ENCODE measurements at places on chromosomes 3 and 15.

- no peak for DNase-seq
Measured at GRCh38 chr3:14391033-14391432, 11.4 kb upstream of the SLC6A6 start.

GRCh38 chr3:53380306-53380705, 33.0 kb upstream of the DCP1A start:
- DNase-seq = no peak

DNA sequence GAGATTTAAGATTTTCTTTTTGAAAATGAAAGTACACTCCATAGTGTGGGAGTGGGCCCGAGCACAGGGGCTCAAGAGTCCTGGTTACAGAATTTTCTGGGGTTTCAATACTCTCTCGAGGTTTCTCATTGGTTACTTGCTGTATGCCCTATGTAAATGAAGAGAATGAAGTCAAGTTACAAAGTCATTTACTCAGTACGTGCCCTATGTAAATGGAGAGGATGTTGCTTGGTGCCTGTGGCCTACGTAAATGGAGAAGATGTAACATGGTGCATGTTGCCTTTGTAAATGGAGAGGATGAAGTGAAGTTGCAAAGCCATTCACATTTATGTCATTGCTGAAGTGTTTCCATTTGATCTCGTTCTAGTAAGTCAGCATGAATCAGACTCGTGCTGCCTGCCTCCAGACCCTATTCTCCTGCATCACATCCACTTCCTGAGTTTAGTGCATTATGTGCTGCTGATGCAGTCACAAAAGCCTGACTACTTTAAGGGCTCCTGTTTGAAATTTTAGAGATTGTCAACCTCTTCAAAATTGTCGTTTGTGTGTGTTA, 302.0 kb downstream of the ZBBX start:
- DNase-seq = no peak

GRCh38 chr3:17258823-17259436, 374.2 kb downstream of the PLCL2 start:
- no peak for DNase-seq

GRCh38 chr3:102761766-102762165, 327.0 kb downstream of the ZPLD1 start:
- no peak for DNase-seq

- no peak for DNase-seq
Measured at GRCh38 chr3:47193871-47194859, 30.3 kb upstream of the SETD2 start.

DNA sequence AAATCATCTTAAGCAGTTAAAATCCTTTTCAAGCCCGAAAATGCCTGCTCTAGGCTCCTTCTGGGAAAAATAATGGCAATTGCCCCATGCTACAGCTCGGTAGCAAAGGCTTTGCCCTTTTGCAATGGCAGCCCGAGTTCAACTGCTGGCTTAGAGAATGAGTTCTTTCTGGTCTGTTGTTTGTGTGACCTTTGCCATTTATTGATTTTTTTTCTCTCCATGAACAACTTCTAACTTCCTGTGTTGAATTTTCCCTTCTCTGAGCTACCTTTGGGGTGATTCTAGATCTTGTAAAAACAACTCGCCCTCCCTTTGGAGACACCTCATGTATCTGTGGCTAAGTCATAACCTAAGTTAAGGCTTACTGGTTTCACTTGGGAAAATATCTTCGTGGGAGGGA, 139.3 kb downstream of the PLCH1 start:
- DNase-seq = no peak

GRCh38 chr15:40974879-40975278, 21.6 kb downstream of the CHAC1 start:
- peak; percentile 47 for DNase-seq

- no peak for DNase-seq
Measured at GRCh38 chr15:74420193-74420905, 13.4 kb downstream of the SEMA7A start.

DNA sequence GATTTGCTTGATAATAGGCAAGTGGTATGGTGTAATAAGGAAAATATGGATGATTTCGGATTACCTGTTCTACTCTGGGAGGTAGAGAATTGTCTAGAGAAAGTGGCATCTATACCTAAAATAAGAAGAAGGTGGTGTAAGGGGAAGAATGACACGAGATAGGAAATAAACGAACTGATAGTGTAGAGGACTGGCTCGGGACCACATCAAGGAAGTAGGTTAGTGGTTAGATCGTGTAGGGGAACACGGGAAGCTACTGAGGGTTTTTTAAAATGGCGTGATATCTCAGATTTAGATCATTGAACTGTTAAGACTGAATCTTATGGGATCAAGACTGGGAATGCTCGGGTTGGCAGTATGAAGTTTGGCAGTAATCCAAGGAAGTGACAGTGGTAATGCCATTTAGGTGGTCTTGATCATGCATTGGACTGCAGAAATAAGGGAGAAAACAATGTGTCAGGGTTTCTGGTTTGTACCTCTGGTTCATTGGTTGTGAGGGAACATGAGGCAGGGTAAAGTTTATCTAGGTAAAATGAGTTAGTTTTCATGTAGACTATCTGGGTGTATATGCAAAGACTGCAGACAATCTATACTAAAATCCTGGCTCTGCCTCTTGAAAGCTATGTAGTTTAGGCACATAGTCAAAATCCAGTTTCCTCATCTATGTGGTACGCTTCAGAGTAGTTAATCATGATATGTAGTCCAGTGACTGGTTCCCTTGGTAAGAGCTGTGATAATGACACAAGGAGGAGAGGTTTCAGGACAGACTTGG, 7.4 kb downstream of the RPL14 start:
- DNase-seq = no peak

DNA sequence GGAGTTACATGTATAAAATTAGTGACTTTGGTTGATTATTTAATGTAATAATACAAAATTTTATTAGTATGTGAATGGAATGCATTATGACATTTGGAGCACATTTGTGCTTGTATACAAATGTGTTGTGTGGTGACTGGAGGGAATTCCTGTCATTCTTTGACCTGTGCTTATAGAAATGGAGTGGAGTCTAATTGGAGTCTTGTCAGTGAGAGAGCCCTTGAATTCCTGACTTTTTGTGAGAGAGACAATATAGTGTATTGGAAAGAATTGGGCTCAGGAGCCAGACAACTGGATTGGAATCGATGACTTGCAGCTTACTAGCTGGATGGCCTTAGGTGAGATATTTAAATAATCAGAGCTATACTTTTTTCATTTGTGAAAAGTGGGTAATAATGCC, 9.4 kb downstream of the TCF12 start:
- no peak for DNase-seq

DNA sequence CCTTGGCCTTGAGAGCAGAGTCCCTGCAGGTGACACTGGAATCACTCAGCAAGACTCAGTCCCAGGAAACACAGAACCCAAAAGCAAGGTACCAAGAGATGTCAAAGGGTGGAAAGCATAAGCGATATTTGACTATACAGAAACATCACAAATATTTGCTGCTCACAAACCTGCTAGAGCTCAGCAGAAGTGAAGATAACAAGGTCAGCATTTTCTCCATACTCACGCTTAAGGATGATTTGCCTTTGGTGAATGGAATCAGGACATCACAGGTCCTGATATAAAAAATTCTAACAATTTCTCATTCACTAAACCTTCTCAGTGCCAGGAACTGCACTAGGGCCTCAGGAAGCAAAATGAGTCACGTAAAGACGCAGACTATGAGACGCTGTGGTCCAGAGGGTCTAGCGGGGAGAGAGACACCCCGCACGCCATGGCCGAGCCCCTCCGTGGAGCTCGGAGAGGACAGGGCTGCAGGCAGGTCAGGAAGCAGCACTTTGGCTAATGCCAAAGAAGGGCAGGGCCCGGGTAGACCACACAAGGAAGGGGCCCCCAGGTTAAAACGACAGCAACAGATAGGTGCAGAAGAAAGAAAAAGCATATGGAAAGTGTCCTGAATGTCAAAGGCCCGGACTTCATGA, 10.7 kb downstream of the PCSK6 start:
- DNase-seq = no peak

GRCh38 chr3:143200001-143200924, 80.7 kb downstream of the CHST2 start:
- DNase-seq = no peak

DNA sequence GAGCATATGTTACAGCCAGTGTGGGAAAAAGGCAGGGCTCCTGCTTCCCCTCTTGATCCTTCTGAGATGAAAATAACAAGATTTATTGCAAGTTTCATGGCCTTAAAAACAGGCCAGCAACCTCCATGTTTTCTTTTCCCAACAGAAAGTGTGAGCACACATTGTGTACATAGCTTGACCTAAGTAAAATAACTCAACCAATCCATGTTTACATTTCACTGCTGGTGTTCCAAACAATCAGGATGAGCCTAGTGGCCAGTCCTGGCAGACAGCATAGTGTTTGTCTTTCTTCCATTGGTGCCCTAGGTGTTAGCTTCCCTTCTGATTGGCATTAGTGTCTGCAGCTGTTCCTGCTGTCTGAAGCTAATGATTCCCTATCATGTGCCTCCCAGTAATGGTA, 847.7 kb downstream of the EPHA3 start:
- no peak for DNase-seq

GRCh38 chr15:65903296-65904073, 34.2 kb downstream of the RAB11A start:
- DNase-seq = no peak

DNA sequence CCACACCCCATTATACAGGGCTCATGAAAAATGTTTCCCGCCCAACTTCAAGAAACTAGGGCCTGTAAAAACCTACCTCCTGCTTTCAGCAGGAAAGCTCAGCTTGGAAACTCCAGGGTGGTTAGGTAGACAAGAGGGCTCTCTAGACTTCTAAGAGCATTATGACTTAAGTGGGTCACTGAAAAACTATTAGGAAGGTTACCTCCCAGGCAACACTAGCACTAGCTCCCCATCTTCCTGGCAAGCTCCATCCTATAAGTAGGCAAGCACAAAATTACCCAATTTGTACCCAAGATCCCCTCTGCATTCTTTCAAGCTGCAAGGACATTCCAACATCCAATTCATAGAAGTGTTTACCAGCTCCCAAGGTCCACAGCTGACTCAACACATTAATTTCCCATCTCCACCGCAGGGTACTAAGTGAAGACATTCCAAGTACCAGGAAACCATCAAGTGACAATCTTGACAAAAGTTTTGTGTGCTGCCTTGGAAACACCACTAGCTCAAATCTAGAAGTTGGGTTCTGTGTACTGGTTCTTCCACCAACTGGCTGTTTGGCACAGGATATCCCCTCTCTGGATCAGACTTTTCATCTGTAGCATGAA, 46.9 kb downstream of the WNT5A start:
- no peak for DNase-seq

DNA sequence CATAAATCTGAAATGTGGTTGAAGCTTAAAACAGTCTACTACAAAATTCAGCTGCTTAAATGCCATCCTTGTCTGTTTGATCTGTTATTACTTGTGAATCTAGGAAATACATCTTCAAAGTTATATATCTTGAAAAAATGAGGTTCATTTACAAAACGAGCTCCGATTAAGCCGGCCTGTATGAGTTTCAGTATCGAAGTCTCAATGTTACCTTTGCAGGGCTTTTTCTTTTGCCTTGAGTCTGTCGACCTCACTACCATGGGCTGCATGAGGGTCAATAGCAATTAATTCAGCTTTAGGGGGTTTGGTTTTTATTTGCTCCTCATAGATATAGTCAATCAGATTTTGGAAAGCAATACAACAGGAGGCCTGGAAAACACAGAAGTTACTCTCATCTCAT, 23.2 kb downstream of the ERICH6 start:
- DNase-seq = no peak

DNA sequence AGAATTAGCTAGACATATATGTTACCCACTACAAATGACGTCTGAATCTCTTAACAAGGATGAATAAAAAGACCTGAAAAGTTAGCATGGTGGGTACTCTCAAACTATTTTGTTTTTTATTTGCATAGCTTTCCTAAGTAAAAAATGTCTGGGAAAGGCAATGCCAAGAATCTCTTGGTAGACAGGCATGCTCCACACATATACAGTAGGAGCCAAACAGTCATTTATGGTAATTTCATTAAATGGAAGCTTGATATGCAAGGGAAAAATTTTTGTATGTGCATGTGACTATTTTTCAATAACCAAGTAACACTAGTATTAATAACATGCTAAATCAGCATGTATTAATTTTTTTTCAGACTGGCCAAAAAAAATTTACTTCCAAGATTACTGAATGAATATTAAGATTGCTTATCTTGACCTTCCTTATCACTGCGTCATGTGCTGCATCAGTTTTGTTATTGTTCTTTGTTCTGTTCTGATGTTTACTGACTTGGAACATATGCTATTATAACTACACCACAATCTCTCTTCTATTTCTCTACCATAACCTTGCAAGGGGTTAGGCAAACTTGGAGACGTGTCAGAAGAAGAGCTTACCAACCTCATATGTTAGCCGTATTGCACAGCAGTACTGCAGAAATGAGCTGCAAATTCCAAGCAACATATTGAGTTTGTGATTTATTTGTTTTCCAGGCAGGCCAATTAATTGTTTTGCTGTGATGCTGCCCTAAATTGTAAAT, 255.3 kb downstream of the RBMS3 start:
- DNase-seq = no peak

- no peak for DNase-seq
Measured at GRCh38 chr3:65052101-65052500, 364.3 kb upstream of the ADAMTS9 start.

- no peak for DNase-seq
Measured at GRCh38 chr3:9180764-9181117, 68.7 kb downstream of the SRGAP3 start.

DNA sequence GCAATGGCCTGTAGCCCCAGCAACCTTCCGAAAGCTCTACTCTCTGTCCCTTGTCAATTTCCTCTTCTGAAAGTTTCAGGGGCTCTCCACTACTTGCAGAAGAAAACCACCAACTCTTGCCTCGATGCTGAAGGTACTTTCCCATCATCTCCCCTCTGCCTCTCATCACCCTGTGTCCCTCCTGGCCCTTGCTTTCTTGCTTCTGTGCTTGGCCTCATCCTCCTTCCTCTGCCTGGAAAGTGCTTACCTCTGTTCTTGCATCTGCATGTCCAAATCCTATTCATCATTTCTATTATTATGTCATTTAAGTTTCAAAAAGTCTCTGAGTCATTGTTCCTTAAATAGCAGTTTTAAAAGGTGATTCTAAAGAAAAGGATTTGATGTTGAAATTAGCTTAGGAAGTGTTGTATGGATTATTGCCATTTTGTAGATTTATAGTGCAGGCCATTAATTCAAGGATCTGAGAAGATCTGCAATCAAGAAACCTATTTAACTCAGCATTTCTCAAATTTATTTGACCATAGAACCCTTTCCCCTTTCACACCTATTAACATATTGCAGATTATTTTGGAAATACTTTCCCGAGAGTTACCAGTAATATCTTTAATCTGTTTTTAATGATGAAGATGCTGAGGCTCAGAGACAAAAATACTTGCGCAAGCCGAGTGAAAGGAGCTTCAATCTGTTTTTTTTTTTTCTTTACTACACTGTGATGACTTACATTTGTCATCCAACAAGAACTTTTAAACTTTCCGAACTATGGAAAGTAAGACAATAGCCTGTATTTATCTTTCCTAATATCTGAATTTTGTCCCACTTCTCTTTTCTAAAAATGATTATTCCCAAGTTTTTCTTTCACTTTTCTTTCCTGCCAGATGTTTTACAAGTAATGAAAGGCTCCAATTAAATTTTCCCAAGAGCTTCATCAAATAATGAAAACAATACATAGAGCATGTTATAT, 22.3 kb upstream of the CFAP161 start:
- no peak for DNase-seq
